Activated T-cell treated with anti-CD3 and anti-CD28 coated beads for 4 hours (primary cell): ENCODE measurements at places on chromosomes 2 and 18.

DNA sequence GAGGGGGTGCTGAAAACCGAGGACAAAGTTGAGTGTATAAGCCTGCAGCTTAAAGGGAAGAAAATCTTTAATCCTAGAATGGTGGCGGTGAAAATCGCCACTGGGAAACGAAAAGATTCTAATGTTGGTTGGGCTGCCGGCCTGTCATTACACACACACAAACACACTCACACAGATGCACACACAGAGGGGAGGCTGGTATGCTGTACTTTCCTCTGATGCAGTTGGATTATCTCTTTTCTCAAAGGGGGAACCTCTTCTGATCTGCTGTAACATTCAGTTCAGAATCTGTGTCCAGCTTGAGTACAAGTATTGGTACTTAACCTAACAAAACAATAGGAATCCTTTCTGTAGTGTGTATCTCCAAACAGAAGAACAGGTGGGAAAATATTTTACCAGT lies 39.0 kb downstream of the ANXA4 start:
- DNase-seq = no peak

DNA sequence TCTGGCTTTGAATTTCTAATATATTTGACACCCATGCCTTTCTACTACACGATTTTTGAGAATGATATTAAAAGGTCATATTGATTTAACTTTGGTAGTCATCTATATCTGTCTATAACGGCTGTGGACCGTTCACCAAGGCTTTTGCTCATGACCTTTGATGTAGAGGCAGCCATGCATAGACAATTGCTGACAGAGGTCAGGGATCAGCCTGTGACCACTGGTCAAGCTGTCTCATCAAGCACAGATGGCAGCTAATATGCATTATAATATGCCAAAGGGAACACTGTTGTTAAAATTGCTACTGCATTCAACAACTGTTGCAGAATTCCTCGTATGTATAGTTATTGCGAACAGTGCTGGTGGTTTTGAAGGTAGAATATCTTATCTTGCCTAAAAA lies 323.9 kb upstream of the DSEL start:
- no peak for DNase-seq

DNA sequence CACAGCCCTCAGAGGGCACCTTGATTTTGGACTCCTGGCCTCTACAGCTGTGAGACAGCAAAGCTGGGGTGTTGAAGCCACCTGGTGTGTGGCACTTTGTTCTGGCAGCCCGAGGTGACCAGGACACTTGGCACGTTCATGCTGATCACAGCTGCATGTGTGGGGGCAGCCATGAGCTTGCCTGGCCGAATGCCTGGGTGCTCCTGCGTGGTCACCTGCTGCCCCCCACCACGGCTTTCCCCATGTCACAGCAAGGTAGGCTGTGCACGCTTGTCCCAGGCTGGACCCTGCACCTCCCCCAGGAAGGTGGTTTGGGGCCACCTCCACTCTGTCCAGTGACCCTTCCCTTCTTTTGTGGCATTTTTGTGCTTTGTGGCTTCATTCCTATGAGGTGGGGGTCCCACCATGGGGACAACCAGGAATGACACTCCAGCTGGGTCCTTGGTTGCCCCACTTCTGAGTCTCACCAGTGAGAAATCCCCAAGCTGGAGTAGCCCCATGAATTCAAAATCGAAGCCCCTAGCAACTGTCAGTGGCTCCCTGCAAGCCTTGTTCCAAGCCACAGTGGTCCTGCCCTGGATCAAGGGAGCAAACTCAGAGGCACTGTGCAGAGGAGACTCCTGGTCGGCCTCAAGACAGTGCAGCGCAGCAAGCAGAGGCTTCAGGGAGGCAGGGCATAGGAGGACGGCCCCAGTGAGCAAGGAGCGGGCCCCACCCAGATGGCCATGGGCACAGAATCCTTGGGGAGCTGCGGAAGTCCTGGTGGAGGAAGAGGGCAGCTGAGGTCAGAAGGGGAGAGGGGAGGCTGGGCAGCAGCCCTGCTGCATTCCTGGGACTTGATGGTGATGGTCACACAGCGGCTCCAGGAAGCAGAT lies 121.4 kb upstream of the HS6ST1 start:
- no peak for DNase-seq

- no peak for DNase-seq
Measured at GRCh38 chr2:185859506-185859905, 120.9 kb downstream of the FSIP2 start.

DNA sequence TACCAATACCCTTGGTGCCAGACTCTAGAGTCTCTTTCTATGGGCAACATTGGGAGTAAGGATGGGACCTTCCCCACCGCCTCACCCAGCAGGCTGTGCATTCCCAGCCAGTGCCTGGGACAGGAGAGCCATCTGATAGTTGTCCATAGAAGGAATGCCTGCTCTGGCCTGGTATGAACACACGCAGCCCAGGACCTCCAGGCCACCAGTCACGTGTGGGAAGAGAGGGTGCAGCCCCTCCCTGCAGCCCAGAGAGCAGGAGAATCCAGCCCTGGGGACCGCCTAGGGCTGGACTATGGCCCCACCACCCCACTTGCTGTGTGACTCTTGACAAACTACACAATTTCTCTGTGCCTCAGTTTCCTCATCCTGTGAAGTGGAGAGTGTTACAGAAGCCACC lies 52.5 kb upstream of the ID2 start:
- no peak for DNase-seq

- DNase-seq = no peak
Measured at GRCh38 chr18:79682481-79682880, 2.9 kb downstream of the CTDP1 start.

GRCh38 chr2:237171396-237171795 lies 85.7 kb downstream of the COPS8 start:
- no peak for DNase-seq

- no peak for DNase-seq
Measured at GRCh38 chr2:181904022-181904632, 12.6 kb downstream of the ITPRID2 start.

DNA sequence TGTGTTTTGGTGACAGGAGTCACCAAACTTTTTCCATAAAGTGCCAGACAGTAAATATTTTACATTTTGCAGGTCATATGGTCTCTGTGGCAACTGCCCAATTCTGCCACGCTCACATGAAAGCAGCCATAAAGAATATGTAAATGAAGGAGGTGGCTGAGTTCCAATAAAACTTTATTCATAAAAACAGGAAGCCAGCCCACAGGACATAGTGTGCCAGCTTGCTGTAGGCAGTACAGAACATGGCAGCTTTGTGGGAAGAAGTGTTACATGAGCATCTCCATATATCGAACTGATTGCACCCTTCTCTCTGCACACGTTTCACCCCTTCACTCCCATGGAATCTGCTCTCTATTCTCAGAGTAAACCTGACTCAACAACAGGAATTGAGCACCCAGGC lies 10.2 kb downstream of the ASB18 start:
- DNase-seq = no peak

GRCh38 chr2:195912079-195912478 lies 156.6 kb downstream of the DNAH7 start:
- no peak for DNase-seq

GRCh38 chr2:186205254-186205911 lies 280.7 kb upstream of the ZC3H15 start:
- DNase-seq = no peak

DNA sequence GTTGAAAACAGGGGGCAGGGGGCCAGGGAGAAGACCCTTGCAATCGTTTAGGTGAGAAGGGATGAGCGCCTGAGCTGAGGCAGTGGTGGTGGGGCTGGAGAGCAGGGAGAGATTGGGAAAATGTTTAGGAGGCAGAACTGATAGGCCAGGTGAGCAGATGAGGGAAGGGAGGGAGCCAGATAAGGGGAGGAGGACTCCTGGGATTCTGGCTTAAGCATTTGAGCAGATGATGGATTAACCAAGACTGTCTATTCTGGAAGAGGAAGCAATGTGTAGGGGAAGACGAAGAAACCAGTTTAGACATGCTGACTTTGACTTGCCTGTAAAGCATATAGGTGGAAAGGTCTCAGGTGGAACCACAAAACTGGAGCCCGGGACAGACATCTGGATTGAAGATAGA lies 49.9 kb upstream of the ASPRV1 start:
- DNase-seq = no peak

DNA sequence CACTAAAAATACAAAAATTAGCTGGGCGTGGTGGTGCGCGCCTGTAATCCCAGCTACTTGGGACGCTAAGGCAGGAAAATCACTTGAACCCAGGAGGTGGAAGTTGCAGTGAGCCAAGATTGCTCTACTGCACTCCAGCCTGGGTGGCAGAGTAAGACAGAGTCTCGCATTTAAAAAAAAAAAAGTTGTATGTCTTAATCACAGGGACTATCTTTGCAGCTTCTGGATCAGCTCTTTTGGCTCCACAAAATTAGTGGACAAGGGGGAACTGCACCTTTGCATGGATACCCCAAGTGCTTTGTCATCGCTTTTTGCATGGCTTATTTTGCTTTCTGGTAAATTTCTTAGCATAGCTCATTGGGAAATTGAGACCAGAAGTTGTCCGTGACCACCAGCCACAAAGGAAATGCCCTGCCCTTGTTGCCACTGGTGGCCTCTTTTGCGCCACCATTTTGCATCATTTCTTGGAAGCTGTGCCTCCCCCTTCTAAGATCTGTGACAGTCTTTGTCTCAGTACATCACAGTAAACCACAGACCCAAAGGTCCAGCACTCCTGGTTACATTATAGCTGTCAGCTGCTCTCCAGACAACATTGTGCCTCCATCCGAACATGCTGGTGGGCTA lies 43.9 kb upstream of the PCBP1 start:
- DNase-seq = no peak

- DNase-seq = no peak
Measured at GRCh38 chr2:239626961-239627592, 226.3 kb upstream of the HDAC4 start.

DNA sequence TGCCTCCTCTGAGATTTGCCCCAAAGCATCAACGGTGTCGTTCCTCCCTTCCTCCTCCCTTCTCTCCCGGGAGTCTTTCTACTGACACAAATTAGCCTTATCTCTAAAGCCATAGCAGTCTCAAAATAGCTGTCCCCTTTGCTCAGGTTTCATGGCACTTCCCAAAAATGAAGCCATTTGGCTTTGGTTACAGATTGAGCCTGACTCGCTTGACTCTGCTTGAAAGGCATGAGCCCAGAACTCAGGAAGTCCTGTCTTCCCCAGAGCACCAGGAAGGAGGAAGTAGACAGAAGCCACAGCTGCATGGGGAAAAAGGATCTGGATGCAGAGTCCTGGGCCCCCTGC lies 234.4 kb upstream of the RGPD4 start:
- no peak for DNase-seq

- no peak for DNase-seq
Measured at GRCh38 chr2:105373895-105374401, 24.9 kb downstream of the FHL2 start.
